ENCODE measurements at places on chromosomes 7 and 10.

DNA sequence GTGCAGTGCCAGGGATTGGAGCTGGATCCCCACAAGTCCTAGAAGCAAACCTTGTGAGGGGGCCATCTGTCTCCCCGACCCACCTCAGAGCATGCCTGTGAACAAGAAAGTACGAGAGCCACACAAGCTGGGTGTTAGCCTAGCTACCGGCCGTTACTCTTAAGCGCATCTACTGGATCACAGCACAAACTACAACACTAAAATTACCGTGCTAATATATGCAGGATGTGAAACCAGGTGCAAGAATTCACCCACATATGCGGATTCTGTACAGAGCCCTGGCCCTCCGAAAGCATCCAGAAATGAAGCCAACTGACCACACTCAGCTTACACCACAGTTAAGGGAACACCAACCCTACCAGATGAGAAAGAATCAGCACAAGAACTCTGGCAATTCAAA lies 16.0 kb upstream of the PRSS1 start:
- no peak for DNase-seq

DNA sequence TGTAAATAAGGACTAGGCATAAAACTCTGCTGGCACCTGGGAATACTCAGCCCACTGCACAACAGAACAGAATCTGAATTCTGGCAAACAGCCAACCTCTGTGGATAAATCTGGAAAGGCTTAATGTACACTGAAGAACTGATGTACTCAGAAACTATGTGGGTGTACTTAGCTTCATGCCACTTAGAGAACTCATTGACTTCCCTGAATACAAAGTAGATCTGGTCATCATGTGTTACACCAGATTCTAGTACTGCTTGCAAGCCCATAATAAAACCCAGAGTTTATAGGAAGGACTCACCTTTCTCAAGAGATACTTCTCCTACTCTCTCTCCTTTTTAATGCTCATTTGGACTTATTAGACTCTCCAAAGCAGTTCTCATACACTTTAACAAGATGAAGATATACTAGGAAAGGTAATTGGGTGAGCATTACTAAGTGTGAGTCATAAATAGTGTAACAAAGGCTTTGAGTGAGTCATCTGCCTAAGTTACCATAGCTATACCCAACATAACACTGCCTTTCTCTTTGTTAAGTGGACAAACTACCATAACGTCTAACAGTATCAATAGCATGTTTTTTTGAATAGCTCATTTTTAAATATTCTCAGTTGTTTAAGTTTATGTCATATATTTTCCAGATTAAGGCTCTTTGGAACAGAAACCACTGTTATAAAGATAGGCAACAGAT lies 309.1 kb downstream of the MDFIC start:
- peak; percentile 59 for DNase-seq

GRCh38 chr10:71078454-71079145 lies 133.8 kb upstream of the UNC5B start:
- DNase-seq: no peak

- DNase-seq: no peak
Measured at GRCh38 chr10:78581133-78581694, 487.6 kb upstream of the ZMIZ1 start.

DNA sequence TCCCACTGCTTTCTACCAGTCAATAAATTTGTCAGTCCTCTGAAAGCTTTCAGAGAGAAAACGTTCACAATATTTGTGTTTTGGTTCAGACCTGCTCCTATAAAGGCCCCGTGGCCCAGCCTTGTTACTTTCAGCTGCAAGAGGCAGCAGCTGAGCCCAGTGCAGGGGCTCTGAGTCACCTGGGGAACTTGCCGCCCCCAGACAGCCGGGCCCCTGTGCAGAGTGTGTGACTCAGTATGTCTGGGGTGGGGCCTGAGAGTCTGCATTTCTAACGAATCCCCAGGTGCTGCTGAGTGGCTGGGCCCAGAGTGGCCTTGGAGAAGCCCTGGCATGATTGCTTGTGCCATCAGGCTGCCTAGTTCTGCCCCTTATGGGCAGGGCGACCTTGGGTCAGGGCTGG lies 303.5 kb downstream of the PAXIP1 start:
- DNase-seq: no peak

DNA sequence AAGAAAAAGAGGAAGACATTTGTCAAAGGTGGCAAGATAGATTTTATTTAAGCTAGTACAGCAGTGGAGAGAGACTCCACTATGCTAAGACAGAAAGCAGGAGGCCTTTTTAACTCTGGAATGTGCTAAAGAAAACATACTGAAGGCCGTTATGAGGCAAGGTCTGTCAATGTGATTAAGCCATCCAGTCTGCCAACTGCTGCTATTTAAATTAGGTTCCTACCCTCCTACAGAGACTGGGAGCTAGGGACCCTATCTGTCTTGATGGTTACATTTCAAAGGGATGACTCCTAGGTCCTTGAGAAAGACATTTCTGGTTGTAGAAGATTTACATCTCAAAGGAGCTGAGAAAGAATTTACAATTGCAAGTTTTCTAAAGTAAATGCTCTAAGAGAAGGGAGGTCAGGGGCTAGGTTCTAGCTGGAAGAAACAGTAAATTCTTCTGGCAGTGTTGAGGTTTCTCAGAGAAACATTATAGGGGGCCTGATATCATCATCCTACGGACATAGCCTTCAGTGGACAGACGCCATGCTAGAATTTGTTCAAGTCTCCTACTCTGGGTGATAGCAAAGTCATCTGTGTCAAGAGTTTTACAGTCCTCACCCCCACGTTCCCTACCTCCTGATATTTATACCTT lies 211.6 kb downstream of the PHF14 start:
- DNase-seq: no peak

All from HS-27A (cell line).